CD4-positive, alpha-beta T cell treated with Interleukin-6 at 100 ng/mL for 8 hours (primary cell): ENCODE measurements at places on chromosomes 3 and 15.

DNA sequence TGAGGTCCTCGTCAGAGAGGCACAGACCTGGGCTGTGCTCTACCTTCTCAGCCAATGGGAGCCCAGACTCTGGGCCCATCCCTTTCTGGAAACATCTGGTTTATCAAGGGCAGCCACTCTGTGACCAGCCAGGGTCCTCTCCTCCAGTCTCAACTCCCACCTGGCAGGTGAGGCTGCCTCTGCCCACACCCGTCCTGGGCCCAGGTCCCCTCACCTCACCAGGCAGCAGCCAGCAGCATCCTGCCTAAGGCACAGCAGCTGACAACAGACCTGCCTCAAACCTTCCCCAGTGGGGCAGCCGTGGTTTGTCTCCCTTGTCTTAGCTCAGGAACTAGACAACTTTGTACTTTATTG is 8.7 kb upstream of the VIPR1 start:
- no peak for DNase-seq

DNA sequence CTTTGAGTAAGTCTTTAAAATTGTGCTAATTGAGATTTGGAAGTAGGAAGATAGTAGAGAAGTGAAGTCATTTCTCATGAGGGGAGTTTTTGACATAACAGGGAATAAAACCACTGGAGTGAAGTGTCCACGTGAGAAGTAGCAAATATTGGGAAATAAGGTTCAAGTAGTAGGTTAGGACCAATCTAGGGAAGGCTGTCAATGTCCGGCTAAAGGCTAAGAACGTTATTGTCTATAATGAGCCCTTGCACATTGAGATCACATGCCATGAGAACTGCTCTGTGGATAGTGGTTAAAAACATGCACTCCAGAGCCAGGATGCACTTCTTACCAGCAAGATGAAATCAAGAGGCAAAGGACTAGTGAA is 459.9 kb upstream of the TPRG1 start:
- no peak for DNase-seq

- no peak for DNase-seq
These were observed 123.7 kb upstream of the SPRED1 start for GRCh38 chr15:38128921-38129320.

DNA sequence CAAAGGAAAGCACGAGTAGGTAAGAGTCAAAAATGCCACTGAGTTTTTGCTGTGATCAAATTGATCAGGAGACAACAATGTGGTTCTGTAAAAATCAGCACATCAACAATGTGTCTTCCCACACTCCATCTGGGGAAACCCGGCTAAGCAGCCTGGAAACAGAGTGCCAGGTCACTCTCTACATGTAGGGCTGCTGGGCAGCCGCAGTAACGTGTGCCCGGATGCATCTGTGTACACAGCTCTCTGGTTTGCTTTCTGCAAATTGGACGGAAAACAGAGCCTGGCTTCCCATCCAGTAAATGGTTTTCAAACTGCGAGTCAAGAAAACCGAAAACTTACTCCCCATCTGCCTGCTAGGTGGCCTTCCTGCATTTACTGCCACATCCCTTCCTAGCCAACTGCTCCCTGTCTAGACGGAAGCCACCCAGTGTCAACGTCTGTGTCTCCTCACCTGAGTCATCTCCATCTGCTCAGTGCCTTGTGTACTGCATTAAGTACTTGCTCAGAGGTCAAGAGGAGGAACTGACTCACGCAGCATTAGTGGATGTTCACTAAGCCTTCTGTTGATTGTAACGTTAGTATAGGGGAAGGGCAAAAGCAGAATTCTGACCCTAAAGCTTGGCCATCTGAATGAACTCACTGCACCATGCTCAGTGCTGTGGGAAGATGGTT is 124.1 kb downstream of the TJP1 start:
- DNase-seq = no peak

- DNase-seq = no peak
These were observed 124.7 kb downstream of the SRGAP3 start for GRCh38 chr3:9124730-9125129.

- no peak for DNase-seq
These were observed 206.0 kb upstream of the WNT5A start for GRCh38 chr3:55692957-55693558.

GRCh38 chr3:58025837-58026569 is 17.8 kb downstream of the FLNB start:
- no peak for DNase-seq

DNA sequence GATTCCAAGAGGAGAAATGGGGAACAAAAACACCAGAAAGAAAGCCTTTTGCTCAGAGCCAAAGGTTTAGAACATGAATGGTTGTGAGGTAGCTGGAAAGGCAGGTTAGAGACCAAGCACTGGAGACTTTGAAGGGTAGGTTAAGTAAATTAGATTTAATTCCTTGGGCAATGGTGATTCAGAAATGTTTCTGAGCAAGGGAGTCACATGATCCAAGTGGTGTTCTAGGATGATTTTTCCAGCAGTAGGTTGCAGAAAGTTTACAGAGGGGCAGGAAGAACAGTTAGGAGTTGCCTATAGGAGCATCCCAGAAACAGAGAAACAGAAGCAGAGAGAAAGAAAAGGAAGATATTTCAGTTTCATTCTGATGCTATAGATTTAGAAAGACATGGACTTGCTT is 139.8 kb downstream of the WDR76 start:
- no peak for DNase-seq

DNA sequence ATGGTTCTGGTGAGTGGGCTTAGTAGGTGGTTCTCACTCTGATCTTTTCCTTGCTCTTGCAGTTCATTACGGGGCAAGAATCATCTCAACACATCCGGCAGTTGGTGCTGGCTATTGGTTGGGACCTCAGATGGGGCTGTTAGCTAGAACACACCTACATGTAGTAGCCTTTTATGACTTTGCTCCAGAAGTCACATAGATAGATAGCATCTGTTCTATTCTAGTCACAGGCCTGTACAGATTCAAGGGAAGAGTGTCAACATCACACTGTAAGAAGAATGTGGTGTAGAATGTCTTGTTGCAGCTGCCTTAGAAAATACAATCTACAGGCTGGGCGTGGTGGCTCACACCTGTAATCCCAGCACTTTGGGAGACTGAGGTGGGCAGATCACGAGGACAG is 15.1 kb downstream of the RAB5A start:
- DNase-seq = no peak
